ENCODE measurements at places on chromosomes 1 and 21.

DNA sequence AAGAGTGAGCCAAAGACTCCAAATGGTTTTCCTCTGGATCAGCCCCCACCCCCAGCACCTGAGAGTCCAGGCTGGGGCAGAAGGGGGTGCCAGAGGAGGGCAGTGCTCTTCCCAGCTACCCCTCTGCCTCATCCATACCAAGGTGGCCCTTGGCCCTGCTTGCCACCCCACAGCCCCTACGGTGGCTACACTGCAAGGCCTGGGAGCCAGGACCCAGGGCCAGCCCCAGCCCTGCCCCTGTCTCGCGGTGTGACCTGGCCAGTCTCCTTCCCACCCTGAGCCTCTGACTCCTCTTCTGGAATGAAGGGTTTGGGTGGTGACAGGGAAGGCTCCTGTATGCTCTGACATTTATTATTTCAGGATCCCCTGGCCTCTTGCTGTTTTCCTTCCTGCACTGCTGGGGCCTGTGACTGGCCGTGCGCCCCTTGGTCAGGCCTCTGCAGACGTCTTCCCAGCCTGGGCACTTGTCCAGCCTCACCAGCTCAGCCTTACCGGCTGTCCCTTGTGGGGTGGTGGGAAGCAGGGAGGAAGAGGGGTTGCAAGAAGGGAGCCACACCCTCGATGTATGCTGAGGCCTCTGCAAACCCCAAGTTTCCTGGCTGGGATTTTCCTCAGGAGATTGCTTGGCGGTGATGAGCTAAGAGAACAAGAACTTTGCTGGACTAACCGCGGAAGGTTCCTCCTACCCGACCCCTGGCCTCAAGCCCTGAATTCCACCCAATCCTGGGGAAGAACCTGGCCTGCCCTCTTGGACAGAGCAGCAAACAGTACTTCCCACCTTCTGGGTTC is 13.5 kb downstream of the ASAP3 start:
- peak; percentile 94 for DNase-seq

DNA sequence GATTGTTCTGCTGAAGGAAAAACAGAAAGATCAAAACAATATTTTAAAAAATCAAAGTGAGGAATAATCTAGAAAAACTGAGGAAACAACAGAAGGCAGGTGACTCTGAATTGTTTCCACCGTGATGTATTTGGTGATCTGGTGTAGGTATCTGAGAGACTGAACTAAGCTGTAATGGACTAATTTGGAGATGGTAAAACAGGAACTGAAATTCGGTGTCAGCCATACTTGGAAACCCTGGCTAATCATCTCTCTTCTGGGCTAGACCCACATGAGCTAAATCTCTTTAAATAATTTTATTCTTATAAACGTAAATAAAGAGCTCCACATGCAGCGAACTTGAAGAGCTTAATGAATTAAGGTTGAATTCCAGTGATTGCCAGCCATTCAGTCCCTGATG is 1226.1 kb downstream of the NCAM2 start:
- DNase-seq: no peak

- DNase-seq: no peak
Observed at GRCh38 chr1:214638459-214638807, 35.4 kb downstream of the CENPF start.

- DNase-seq: peak; percentile 65
Observed at GRCh38 chr1:177959811-177960515, 9.9 kb downstream of the SEC16B start.

DNA sequence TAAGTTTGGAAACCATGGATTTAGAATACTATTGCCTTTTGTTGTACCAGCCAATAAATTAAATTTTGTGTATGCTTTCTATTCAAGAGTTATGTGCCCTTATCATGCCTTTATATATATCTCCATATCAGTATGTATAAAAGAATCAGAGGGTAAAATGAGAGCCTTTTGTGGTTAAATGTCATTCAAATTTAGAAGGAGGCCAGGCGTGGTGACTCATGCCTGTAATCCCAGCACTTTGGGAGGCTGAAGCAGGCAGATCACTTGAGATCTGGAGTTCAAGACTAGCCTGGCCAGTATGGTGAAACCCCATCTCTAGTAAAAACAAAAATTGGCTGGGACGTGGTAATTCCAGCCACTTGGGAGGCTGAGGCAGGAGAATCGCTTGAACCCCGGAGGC is 88.9 kb downstream of the XPR1 start:
- no peak for DNase-seq
